Hypothalamus (tissue), 51 donors: ENCODE measurements at places on chromosomes 4 and X.

GRCh38 chr4:38684951-38685844, 21.2 kb downstream of the KLF3 start:
- DNase-seq, result no peak

- no peak for DNase-seq
Observed at GRCh38 chr4:6179362-6179761, 21.0 kb downstream of the JAKMIP1 start.

GRCh38 chrX:97858592-97858991, 974.9 kb downstream of the RPA4 start:
- no peak for DNase-seq

GRCh38 chr4:76651616-76652015, 216.6 kb downstream of the SHROOM3 start:
- no peak for DNase-seq

DNA sequence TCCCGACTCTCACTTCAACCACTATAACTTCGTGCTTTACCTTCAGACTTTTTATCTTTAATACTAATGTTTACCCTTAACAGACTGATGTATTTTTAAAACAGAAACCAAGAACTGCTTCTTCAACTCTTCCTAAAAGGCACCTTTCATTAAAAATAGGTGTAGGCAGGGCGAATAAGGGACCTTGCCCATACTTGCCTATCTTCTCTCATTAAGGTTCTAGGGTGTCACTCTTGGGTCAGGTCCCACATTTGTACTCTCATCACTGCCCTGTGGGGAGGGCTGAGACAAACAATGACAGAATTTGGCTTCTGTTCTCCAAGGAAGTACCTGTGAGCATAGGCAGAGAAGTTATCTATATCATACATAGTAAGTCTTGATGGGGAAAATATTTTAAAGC, 69.7 kb downstream of the ANKRD50 start:
- no peak for DNase-seq

DNA sequence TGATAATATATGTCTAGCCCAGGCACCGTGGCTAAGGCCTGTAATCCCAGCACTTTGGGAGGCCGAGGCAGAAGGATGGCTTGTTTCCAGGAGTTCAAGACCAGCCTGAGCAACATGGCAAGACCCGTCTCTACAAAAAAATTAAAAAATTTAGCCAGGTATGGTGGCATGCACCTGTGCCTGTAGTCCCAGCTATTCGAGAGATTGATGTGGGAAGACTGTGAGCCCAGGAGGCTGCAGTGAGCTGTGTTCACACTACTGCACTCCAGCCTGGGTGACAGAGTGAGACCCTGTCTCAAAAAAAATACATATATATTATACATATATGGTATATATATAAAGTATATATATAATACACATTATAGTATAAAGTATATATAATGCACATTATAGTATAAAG, 162.0 kb upstream of the MAB21L2 start:
- DNase-seq, result no peak

DNA sequence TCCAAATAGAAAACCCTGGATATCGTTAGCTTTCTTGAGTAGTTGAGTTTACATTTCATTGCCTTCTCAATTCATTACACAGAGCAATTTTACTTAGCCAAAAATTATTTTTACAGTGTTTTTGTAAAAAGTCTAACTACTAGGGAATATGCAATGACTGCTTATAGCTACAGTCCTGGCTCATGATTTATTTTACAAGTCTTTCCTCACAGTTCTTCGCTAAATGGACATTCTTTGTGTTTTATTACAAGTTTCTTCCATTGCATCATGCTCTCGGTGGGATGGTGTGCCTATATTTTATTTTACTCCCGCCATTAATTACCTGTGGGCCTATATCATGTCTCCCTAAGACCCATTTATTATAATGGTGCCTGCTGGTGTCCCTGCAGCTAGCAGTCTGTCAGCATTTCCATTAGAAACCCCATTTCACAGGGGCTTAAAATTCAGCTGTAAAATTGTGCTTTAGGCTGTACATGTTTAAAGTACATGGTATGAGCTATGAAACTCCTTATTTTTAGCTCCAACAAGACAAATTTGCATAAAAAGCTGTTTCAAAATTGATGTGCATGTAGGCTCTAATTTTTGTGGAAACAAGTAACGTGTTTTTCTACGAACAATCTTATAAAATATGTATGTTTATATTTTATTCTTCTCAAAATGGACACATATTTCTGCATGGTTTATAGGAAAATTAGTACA, 227.4 kb downstream of the SLC7A11 start:
- no peak for DNase-seq

DNA sequence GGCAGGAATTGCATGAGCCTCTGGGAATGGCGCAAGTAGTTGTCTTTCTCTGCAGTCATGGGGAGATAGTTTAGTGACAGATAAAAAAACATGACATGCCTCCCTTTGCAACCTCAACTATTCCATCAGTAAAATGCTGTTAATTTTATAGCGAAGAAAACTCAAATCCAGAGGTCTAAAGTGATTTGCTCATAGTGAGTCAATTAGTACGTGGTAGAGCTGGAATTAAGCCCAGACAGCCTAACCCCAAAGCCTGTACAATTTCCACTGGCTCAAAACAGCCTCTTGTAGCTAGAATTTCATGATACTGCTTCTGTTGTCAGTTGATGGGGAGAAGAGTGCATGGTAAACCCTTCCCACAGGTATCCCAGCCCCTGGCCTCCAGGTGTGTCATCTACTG, 81.3 kb upstream of the TRPC5 start:
- DNase-seq, result no peak

GRCh38 chr4:41880840-41881831, 54.1 kb upstream of the TMEM33 start:
- no peak for DNase-seq

DNA sequence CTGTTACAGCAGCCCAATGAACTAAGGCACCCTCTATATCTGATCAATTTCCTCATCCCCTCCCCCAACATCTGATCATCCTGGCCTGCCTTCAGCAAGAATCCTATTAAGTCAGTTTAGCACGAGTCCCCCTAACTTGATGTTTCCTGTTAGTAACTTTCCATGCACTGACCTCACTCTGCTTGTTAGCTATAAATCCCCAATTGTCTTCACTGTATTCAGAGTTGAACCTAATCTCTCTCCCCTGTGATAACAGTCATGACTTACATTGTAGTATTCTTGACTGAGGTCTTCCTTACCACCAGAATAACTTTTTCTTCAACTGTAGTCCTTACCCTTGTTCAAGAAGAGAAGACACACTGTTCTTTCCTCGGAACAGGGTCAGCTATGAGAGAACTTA, 8.5 kb downstream of the ANXA5 start:
- DNase-seq, result no peak

- no peak for DNase-seq
Observed at GRCh38 chrX:96682516-96682915, 2.1 kb upstream of the DIAPH2 start.

DNA sequence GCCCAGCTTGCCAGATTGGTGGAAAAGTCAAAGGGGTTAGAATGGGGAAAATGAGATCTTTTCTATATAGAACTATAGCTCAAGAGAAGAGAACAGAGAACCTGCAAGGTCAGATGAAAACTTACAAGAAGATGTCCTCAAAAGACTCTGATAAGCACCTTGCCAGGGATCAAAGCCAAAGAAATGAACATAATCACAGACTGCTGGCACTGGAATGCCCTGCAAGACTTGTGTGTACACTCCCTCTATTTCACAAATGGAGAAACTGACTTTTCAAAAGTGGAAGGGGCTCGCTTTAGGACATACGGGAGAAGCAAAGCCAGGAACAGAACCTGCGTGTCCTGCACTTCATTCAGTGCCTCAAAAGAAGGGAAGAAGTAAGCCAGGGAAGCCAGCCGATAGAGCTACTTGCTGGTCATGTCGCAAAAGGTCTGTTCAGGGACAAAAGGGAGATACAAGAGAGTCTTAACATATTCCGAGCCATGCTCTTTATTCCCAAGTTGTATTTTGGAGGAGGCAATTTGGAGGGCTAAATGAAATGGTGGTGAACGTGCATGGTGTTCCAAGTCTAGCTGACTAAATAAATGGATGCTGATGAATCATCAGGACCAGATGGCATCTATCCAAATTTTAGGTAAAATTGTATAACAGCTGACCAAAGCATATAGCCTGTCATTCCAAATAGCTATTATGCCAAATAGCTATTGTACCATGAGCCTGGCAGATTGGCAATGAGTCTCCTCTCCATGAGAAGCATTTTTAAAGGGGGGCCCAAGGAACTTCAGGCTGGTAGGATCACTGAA, 175.6 kb upstream of the GPC4 start:
- DNase-seq, result no peak

DNA sequence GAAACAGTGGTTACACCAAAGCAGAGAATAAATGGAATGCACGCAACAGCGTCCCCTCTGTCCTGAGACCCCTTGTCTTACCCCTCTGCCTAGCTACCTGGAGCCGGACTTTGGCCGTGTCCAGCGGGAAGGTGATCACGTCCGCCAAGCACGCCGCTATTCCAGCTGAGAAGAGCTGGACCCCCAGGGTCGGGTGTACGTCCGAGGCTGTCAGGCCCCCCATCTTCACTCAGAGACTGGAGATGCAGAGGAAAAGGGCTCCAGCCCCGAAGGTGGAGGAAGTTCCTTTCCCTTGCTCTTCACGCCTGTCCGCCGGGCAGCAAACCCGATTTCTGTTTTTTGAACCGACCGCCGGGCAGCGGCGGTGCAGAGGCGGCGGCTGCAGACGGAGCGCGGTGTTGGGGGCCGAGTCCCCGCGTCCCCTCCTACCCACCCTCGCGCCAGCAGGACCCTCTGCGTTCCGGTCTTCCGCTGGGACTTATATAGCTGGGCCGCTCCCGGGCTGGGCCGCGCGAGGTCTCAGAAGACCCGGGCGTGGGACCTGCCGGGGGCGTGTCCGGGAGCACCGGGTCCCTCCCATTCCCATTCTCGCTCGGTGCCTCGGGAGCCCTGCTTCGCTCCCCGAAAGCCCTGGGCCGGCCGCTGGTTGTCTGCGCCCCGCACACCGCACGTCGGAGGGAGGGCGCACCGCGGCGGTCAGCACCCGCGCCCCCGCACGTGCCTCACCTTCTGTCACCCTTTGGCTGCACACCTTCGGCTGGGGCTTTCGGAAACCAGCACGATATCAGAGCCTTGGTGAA, at the start of gene UCP1:
TSS of gene UCP1 (minus strand) at position 455 of the 800 bp plus-strand sequence. CDS start at position 223, 232 bp downstream.
- DNase-seq, result no peak

GRCh38 chrX:118156953-118157608, 40.5 kb upstream of the KLHL13 start:
- no peak for DNase-seq

- no peak for DNase-seq
Observed at GRCh38 chr4:107069049-107069448, 32.9 kb upstream of the DKK2 start.

- no peak for DNase-seq
Observed at GRCh38 chr4:110682311-110682710, 59.4 kb upstream of the PITX2 start.

DNA sequence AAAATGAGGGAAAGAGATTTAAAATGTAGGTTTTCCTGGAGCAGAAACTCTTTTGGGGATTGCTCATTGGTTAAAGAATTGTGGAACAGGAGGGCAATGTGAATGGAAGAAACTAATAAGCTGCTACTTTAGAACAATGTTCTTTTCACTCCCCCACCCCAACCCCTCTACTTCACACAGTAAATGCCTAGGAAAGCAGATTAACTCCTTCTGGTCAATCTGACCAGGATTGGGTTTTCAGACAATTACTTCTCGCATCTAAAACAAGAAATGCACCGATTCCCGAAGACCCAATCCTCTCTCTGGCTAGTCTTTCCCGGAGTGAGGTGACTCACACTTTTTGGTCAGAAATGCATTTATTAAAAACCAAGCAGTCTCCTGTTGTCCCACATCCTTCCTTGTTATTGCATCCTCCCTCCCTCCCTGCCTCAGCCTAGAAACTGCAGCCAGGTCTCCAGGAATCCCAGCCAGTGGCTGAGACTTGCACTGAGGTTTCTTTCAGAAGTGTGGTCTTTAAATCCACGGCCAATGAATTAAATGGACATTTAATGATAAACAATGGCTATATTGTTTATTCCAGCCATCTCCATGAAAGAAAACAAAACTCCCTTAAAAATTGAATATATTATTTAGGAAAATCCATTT, 21.4 kb downstream of the MFAP3L start:
- DNase-seq, result no peak

GRCh38 chr4:7390336-7390735, 44.4 kb downstream of the PSAPL1 start:
- DNase-seq, result no peak

DNA sequence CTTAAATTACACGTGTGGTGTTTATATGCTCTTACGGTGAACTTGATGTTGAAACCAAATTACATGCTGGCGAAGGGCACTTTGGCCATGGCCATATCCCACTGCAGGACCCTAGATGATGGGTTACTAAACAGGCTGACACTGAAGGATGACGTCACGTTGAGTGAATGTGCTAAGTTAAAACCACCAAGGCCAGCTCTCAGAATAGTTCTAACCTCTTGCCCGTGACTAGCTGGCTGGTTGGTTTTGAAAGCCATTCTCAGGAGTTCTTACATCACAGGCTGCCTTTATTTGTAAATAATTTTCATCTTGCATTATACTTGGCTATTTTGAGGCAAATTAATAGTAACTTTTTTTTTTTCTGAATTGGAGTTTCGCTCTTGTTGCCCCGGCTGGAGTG, 41.3 kb upstream of the PHEX start:
- no peak for DNase-seq

DNA sequence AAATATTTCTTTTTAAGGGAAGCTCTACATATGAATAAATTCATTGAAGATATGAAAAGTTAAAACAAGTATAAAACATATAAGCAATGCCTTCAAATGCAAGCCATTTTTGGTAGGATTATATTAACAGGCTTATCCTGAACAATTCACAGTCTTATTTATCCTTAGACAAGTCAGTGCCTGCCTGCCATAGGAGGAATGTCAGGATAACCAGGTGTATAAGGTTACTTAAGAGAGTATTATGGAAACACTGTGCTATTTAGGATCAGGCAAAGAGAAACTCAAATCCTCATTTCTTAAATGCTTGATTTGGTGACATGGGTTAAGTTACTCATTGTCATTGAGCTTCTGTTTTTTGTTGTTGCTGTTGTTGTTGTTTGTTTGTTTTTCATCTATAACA, 2029.9 kb upstream of the AGA start:
- DNase-seq, result no peak

DNA sequence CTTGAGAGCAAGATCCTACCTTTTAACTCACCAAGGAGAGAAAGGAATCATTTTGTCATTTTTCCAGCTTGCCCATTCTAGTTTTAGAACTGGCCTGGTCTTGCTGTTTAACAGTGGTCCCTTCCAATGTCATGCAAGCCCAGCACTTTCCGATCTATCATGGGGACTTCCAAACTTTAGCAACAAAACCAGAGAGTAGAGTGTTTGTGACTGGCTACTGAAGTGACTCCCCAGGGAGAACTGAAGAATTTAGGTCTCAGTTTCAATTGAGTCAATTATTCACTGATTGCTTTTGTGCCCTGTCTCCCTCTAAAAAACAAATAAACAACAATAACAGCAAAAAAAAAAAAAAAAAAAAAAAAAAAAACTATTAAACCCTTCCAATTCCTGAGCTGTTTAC, 108.3 kb downstream of the LHFPL1 start:
- no peak for DNase-seq

- DNase-seq, result no peak
Observed at GRCh38 chr4:110849461-110849860, 226.6 kb upstream of the PITX2 start.

- DNase-seq, result no peak
Observed at GRCh38 chr4:73593631-73594241, 26.5 kb downstream of the RASSF6 start.

GRCh38 chr4:4662230-4662629, 120.4 kb upstream of the STX18 start:
- no peak for DNase-seq

GRCh38 chr4:61750810-61751209, 550.7 kb downstream of the ADGRL3 start:
- DNase-seq, result no peak

- no peak for DNase-seq
Observed at GRCh38 chr4:172232966-172233365, 419.8 kb downstream of the GALNTL6 start.
